8988T (cell line): ENCODE measurements at places on chromosomes 2 and 18.

DNA sequence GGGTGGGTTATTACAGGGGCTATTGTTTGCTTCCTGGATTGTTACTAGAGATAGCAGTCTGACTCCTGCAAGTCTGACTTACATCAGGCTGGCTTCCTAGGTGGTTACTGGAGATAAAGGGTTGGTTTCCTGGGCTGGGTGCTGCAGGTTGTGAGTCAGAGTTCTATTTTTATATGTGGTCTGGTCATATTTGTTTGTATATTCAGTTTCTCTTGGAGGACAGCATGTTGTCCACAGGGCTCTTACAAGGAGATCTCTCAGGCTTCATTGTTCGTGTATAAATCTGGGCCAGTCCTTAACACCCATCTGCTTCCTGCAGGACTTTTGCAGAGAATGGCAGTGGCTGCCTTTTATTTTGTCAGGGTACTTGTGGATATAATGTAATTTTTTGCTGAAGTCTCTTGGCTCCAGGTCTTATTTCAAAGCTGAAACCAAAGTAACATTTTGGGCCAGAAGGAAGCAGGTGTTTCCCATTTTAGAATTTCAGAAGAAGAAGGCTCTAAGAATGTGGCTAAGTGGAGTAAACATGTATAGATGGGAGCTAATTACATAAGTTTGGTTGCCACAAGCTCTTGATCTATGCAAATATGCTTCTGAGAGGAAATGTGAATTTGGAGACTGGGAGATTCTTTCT, 65.9 kb upstream of the SLC16A14 start:
- no peak for DNase-seq

DNA sequence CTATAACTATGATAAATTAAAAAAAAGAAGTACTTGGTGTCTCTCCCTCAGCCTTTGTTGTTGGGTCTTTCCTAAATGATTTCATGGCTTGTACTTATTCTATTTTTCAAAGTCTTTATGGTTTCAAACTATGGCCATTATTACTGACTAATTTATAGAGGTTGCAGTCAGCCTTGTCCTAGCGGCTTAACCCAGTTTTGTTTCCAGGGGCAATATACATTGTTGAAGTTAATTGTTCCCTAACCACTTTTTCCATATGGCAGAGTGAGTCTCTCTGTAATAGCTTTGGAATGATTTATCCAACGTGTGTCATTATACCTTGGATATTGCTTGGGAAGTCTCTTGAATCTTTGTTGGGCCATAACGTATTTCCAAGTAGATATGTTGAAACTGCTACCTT, 408.8 kb downstream of the HRH4 start:
- DNase-seq = no peak

DNA sequence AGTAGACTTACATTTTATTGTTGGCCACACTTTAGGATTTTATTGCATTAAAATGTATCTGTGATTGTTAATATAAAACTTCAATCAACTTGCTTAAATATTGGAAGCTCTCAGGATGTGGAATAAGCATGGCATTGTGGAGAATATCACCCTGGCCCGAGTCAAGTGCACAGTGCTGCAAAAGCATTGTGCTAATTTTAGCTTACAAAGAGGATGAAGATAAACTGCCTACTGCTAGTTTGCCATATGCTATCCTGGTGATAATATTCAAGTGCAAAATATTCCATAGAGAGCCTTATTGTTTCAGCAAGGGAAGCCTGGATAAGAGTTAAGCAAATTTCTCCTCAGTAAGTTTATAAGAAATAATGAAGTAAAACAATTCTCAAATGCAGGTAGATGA, 54.5 kb downstream of the MEIS1 start:
- DNase-seq = no peak

- DNase-seq = no peak
Observed at GRCh38 chr2:220835583-220835982, 736.5 kb downstream of the EPHA4 start.

DNA sequence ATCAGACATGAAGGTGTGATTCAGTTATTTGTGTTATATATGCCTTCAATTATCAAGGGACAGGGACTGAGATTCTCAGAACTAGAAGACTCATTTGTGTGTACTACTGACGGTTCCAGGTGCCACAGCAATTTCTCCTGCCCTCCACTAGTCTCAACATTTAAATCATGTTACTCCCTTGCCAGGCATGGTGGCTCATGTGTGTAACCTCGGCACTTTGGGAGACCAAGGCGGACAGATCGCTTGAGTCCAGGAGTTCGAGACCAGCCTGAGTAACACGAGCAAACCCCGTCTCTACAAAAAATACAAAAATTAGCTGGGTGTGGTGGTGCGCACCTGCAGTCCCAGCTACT, 1.1 kb downstream of the CNDP2 start:
- no peak for DNase-seq

- DNase-seq = no peak
Observed at GRCh38 chr2:61978522-61978921, 73.0 kb downstream of the COMMD1 start.
